ENCODE measurements at places on chromosomes 5 and 9.

- DNase-seq = no peak
These were observed 41.6 kb downstream of the LPAR1 start for GRCh38 chr9:110996436-110997220.

GRCh38 chr9:18183974-18184373, 290.0 kb upstream of the ADAMTSL1 start:
- no peak for DNase-seq

DNA sequence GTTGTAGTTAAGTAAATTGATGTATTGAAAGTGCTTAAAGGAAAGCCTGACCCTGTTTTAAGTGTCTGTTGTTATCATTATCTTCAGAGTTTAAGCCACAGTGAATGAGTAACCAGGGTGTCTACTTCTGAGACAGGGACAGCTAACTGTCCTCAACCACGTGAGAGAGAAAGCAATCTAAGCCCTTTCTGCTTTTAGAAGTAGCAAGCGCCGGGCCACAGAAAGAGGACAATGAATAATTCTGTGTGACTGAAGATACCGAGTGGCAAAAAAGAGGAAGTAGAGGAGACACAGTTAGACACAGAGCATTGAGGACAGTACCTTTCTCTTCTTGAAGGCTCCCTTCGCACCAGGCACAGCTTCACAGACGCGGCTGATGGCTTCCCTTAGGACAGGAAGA, 86.3 kb downstream of the S1PR3 start:
- no peak for DNase-seq

DNA sequence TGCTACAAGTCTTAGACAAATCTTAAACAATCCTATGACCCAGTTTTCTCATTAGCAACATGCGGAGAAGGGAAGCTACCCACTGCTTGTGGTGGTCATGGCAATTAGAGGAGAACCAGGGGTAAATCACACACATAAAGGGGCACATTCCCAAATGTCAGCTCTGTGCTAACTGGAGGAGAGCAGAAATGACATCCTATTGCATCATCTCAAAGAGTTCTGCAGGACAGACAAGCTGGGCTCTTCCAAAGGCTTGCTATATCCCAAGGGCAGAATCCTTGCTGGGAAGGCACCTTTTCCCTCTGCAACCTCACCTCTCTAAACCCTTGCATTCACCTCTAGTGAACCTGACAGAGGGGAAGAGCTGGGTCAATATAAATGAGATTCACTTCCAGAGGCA, 17.0 kb upstream of the WWC1 start:
- no peak for DNase-seq

GRCh38 chr9:127166651-127167524, 44.5 kb upstream of the ANGPTL2 start:
- no peak for DNase-seq

- DNase-seq = no peak
These were observed 35.5 kb downstream of the DDX31 start for GRCh38 chr9:132634327-132634726.

DNA sequence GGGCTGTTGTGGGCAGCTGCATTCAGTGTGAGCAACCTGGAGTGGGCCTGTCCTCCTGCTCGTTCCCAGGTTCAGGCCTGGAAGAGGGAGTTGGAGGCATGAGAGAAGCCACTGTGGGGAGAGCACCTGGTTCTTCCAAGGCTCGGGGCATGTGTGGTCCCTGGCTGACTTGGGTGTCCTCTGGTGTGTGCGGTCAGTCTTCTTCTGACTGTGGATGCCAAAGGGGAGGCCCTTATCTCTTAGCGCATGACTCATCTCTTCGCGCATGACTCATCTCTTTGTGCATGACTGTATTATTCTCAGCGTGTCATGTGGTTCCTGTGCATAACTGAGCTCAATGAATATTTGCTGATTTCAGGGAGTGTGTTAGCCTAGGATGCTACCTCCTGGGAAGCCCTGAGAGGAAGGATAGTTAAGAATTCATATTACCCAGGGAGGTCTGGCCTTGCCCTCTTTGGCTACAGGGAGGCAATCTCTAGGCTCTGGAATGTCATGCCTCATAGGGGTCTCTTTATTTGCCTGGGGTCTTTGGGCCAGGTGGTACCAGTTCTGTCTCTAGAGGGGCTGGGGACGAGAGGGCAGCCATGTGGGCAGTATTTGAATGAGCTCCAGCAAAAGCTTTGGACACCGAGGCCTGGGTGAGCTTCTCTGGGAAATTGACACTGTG, 188.7 kb downstream of the HSPA4 start:
- no peak for DNase-seq

GRCh38 chr9:92722386-92723298, 42.0 kb downstream of the BICD2 start:
- no peak for DNase-seq

DNA sequence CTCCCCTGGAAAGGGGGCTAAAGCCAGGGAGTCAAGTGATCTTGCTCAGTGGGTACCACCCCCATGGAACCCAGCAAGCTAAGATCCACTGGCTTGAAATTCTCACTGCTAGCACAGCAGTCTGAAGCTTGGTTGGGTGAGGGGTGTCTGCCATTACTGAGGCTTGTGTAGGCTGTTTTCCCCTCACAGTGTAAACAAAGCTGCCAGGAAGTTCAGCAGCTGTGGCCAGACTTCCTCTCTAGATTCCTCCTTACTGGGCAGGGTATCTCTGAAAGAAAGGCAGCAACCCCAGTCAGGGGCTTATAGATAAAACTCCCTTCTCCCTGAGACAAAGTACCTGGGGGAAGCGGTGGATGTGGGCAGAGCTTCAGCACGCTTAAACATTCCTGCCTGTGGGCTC, 17.1 kb upstream of the EPB41L4A start:
- DNase-seq = no peak

- no peak for DNase-seq
These were observed 247.5 kb downstream of the ADAMTSL1 start for GRCh38 chr9:18721267-18721994.

GRCh38 chr9:76463211-76463610, 4.2 kb downstream of the GCNT1 start:
- DNase-seq = no peak

- DNase-seq = no peak
These were observed 22.0 kb upstream of the MAPK9 start for GRCh38 chr5:180313677-180314505.

- no peak for DNase-seq
These were observed 135.9 kb downstream of the COL23A1 start for GRCh38 chr5:178454303-178454702.

DNA sequence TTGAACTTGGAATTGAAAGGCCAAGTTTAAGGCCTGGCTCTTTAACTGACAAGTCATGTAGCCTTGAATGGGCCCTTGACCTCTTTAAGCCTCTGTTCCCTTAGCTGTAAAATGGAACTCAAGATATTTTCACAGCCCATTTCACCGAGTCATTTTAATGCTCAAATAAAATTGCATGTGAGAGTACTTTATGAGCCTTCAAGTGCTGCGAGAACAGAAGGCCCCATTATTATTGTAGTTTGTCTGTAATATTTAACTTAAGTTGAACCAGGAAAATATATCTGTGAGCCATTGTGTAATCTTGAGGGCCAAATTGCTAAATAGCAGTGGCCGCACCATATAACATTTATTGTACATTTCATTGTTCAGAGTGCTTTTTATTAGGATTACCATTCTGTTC, 249.9 kb downstream of the NTRK2 start:
- DNase-seq = no peak

- no peak for DNase-seq
These were observed 212.7 kb upstream of the MVB12B start for GRCh38 chr9:126113756-126114408.

- DNase-seq = no peak
These were observed 28.4 kb downstream of the SECISBP2 start for GRCh38 chr9:89346696-89347095.

DNA sequence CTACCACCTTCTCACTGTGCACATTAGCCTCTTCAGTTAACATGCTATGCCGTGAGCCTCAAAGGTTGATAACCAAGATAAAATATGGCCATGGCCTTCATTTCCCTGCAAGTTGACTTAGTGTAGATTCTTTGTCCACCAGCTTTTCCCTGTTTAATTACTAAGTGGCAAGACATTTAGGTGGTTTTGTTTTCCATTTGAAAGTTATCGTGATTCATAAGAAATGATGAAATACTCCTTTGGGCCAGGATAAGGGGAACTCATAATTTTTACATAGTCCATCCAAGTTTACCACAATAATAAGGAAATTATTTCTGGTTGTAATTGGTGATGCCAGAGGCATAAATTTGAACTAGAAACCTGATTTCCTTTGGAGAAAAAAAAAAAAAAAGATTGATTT, 609.6 kb downstream of the TAF11L14 start:
- DNase-seq = no peak

- no peak for DNase-seq
These were observed 72.5 kb upstream of the RXRA start for GRCh38 chr9:134253606-134254205.

DNA sequence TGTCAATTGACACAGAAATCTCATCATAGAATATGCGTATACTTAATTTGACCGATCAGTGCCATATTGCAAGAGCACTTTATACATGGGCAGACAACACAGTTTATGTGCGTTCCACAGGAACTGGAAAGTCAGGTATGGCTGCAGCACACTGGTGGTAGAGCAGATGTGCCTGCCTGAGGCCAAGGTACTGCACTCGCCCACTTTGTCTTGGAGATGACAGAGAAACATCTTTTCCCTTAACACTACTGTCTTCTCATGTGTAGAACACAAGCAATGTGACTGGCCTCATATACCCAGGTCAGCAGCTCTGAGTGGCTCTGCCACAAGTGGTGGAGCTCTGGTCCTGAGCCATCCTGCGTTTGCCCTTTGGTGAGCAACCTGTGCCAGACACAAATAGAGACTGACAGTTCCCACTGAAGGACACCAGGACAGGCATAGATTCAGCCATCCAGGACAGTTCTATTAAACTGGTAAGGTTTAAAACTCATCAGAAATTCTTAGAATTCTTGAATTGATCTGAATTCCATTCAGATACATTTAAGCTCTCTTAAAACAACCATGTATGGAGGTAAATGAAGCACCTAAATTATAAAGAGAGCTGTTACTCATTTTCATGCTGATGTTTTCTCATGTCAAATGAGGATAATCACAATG, 21.0 kb upstream of the PPP2CA start:
- no peak for DNase-seq

DNA sequence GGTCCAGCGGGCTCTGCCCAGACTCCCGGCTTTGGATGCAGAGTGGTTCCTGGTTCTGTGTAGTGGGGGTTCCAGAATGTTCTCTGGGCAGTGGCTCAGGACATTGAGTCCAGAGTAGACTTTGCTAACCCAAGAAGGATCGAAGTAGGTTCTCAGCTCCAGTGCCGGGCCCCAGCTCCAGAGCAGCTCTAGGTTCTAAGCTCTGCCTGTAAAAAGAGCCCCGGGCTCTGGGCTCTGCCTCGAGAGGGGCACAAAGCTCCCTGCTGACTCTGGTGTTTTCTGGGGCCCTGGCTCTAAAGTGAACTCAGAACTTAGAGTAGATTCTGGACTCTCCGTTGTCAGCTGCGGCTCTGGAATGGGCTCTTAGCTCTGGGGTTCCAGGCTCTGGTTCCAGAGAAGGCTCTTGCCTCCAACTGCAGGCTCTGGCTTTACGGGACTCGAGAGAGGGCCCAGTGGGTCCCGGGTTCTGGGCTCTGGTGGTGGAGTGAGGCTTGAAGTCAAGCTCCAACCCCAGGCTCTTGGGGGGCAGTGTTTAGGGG, 414 bp downstream of the WDR38 start:
- no peak for DNase-seq

DNA sequence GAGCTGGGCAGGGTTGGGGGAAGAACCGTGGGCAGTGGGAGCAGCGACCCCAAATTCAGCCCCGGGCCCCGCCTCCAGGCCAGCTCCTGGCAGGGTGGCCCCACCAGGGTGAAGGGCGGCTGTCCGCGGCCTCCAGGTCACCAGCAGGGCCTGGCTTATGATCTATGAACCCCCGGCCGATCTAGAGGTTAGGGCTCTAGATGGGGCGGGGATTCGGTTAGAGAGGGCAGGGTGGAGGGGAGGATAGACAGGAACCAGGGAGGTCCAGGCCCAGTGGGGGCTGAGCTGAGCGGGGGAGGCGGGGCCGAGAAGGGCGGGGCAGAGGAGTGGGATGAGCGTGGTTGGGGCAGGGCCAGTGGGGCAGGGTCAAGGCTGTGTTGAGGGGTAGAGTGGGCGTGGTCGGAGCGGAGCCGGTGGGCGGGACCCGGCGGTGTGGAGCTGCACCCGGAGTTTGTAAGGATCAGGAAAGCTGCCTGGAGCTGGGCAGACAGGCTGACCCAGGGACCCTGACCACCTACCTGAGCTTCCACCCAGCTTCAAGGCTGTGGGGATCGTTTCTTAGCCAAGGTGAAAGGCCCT, 29.3 kb upstream of the OBP2B start:
- DNase-seq = no peak

DNA sequence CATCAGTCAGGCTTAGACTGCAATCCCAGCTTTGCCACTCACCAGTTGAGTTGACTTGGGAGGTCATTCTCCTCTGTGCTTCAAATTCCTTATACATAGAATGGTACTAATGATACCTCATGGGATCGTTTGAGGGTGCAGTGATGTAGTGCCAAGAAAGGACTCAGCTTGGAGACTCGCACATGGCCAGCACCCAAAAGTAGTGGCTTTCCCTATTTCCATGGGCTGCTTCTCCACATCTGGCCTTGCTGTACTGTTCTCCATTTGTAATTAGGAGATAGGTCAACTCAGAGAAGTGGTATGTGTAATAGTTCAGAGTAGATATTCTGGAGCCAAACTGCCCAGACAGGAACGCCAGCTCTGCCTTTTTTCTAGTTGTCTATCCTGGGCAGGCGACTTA, 5.5 kb downstream of the CCL19 start:
- no peak for DNase-seq

DNA sequence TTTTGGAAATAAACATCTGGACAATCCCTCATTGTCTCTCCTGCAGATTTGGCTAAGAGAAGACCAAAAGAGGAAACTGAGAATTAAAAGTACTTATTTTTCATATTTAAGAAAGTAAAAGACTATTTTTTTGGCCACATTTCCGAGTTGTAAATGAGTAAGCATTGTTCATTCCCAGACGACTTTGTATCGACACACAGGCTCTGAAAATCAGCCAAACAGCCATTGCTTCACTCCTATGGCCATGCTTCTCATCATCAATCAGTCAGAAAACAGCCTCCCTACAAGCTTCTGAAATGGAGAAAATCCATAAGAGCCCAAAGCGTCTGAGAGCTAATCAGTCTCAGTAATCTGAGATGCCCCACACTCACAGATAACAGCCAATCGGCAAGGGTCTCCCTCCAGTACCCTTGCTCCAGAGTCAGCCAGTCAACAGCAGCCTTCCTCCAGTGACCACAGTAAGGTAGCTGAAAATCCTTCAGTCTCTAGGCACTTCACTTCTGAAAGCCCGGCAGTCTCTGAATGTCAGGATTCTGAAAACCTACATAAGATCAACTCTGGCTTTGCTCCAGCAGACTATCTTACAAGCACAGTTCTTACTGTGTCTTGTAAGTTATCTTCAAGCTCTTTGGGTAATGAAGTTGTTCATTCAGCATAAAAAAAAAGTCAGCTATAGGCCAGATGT, 30.9 kb downstream of the CDO1 start:
- no peak for DNase-seq

DNA sequence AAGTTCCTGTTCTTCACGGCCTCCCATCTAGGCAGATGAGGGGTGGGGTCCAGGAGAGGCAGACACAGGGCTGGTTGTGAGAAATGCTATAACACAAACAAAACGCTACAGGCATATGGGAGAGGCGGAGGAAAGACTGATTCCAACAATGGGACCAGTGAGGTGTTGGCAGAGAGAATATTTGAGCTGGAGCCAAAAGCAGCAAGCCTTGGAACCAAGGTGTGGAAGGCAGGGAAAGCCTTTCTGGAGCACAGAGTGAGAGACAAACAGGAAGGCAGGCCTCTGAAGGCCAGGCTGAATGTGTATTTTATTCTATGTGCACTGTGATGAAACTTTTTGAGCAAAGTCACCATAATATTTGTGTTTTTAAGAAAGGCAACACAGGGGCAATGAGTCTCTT, 2.9 kb downstream of the ATPSCKMT start:
- no peak for DNase-seq

GRCh38 chr5:35129276-35129675, 81.5 kb upstream of the AGXT2 start:
- no peak for DNase-seq
